K562 (cell line): ENCODE measurements at places on chromosomes 12 and 14.

DNA sequence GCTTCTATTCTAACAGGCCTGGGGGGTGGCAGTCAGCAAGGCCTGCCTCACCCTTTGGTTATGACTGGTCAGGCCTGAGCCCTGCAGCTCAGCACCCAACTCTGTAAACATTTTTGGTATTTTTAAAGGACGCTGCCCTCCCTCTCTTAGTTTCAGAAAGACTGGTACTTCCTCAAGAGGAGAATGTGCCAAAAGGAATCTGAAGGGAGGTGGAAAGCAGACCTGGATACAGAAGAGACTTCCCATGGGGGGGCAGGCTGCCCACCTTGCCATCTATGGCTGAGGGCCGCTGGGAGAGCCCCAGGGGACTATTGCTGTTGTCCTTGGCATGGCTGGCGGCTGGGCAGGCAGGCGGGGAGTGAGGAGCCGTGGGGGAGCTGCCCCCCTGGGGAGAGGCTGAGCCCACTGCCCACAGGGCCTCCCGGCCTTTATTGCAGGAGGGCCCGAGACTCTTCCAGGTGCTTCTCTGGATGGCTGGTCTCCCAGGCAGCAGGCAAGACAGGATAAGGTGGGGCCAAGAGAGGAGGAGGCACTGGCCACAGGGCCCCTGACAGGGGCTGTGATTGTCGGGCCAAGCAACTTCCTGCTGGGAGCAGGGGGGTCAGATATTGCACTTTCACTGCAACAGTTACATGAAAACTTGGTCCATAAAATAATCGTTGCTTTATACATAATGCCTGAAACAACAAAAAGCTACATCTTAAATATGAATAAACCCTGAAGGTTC, 3.5 kb downstream of the ARL6IP4 start:
- H3K27ac ChIP-seq = peak overlapping the region; percentile 67; the same call in 2 of the 3 replicates
- peaks cover 36% of the 10 kb centered on the region for H3K36me3 ChIP-seq
- no peaks in the 10 kb centered on the region for H3K27me3 ChIP-seq
- peak; percentile 50 for DNase-seq
- no peak overlapping the region for H3K4me3 ChIP-seq

GRCh38 chr12:39145175-39145999, 240.0 kb upstream of the CPNE8 start:
- no peaks in the 10 kb centered on the region for H3K36me3 ChIP-seq
- DNase-seq = no peak
- no peak overlapping the region for H3K27ac ChIP-seq
- no peaks in the 10 kb centered on the region for H3K27me3 ChIP-seq
- H3K4me3 ChIP-seq = no peak overlapping the region
- H3K4me1 ChIP-seq = peaks cover 7% of the 10 kb centered on the region; the same call in 1 of the 2 replicates

DNA sequence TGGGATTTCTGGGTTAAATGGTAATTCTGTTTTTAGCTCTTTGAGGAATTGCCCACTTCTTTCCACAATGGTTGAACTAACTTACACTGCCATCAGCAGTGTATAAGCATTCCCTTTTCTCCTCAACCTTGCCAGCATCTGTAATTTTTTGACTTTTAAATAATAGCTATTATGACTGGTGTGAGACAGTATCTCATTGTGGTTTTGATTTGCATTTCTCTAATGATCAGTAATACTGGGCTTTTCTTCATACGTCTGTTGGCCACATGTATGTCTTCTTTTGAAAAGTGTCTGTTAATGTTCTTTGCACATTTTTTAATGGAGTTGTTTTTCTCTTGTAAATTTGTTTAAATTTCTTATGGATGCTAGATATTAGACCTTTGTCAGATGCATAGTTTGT, 323.7 kb downstream of the CCDC91 start:
- no peaks in the 10 kb centered on the region for H3K36me3 ChIP-seq
- H3K27ac ChIP-seq = no peak overlapping the region
- no peaks in the 10 kb centered on the region for H3K27me3 ChIP-seq
- H3K4me1 ChIP-seq = no peaks in the 10 kb centered on the region

DNA sequence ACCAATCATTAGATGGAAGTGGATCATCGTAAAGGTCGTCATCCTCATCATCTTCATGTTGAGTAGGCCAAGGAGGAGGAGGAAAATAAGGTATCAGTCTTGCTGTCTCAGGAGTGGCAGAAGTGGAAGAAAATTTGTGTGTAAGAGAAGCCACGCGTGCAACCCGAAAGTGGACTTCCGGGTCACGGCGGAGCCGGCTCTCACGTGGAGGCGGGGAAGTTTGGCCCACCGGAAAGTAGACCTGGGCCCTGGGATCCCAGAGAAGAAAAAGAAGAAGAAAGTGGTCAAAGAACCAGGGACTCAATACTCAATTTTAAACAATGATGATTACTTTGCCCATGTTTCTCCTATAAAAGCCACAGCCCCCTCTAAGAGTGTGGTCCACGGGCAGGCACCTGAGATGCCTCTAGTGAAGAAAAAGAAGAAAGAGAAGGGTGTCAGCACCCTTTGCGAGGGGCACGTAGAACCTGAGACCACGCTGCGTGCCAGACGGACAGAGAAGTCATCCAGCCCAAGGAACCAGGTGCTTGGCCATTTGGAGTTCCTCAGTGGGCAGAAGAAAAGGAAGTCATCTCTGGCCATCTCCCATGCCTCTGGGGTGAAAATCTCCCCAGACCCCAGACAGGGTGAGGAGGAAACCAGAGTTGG, 365.8 kb downstream of the BCAT1 start:
- H3K4me3 ChIP-seq = no peak overlapping the region
- no peaks in the 10 kb centered on the region for H3K36me3 ChIP-seq
- DNase-seq = no peak

DNA sequence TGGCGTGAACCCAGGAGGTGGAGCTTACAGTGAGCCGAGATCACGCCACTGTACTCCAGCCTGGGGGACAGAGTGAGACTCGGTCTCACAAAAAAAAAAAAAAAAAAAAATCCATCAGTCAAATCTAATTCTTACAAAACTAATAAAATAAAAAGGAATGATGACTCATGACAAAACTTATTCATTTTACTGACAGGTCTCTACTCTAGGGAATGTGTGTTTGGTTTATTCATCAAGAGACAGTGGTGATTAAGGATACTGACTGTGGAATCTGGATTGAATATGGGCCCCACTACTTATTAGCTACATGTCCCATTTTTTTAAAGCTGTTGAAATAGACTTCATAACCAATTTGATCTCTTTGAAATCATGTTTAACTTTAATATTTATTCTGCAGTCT, 29.3 kb upstream of the GAS2L3 start:
- no peaks in the 10 kb centered on the region for H3K27me3 ChIP-seq
- no peaks in the 10 kb centered on the region for H3K36me3 ChIP-seq
- H3K4me1 ChIP-seq = no peaks in the 10 kb centered on the region
- DNase-seq = no peak
- no peak overlapping the region for H3K4me3 ChIP-seq

- DNase-seq = no peak
- H3K27ac ChIP-seq = no peak overlapping the region
- H3K27me3 ChIP-seq = no peaks in the 10 kb centered on the region
- H3K36me3 ChIP-seq = no peaks in the 10 kb centered on the region
These were observed 233.0 kb downstream of the LRFN5 start for GRCh38 chr14:41839661-41840060.

DNA sequence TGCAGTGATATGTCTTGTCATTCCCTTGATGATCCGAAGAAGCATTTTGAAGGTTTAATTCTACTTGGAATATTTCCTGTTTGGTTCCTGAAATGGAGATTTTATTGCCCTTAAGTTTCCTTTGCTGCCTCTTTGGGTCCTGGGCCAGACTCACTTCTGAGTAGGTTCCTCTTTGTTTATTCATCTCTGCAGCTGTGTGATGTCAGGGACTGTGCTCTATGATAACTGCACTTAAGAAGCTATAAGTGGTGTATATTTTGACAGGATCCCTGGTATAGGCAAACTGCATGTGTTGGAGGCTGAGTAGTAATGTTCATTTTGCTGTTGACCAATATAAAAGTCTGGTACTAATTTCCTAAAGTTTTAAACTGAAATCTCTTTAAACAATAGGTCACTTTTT, at the start of gene KLRC4:
Gene KLRC4 (minus strand): TSS at position 366 of the 400 bp plus-strand sequence. CDS start 182 bp downstream, at position 184.
- peaks cover 3% of the 10 kb centered on the region; the same call in 1 of the 2 replicates for H3K4me1 ChIP-seq
- H3K36me3 ChIP-seq = no peaks in the 10 kb centered on the region
- no peak within 1 kb of the TSS for H3K27ac ChIP-seq
- peak; percentile 6 for DNase-seq

GRCh38 chr12:124512667-124513296, 54.6 kb downstream of the NCOR2 start:
- no peaks in the 10 kb centered on the region for H3K27me3 ChIP-seq
- peaks cover 14% of the 10 kb centered on the region; the same call in 2 of the 3 replicates for H3K36me3 ChIP-seq
- peak overlapping the region; percentile 6; the same call in 1 of the 2 replicates for H3K4me3 ChIP-seq
- H3K27ac ChIP-seq = peak overlapping the region; percentile 70
- peak; percentile 81 for DNase-seq

DNA sequence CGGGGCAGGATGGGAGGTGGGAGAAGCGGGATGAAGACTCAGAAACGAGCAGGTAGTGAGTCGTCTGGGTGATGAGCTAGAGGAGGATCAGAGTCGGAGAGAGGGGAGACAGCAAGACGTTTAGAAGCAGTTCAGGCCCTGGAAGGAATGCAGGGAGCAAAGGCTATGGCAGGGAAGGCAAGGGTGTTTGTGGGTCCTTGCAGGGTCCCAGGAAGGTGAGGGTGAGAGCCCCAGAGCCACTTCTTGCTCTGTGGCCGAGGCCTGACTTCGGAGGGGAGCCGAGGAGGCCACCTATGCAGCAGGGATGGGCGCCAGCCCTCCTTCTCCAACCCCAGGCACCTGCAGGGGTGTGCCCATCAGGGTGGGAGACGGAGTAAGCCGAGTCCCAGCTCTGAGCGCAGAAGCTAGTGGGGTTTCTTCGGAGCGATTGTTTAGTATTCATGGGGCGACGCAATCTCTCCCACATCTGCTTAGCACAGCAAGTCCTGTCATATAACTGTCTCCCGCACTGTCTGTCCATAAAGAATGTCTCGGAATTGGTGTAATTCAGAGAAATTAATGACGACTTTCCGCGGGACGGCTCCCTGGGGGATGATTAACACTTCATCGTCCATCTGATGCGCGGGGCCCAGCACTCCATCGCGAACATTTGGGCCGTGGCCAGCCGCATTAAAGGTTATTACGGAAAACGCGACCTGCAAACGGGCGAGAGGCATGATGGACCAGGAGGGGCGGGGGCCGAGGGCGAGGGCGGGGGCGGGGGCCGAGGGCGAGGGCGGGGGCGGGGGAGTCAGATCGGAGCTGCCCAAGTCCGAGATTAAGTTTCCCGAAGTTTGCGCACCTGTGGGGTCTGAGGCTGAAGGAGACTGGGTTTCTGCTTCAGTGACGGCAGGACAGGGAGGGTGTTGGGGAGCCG, 12.2 kb upstream of the CALCOCO1 start:
- peaks cover 15% of the 10 kb centered on the region for H3K4me1 ChIP-seq
- H3K4me3 ChIP-seq = no peak overlapping the region
- H3K27ac ChIP-seq = no peak overlapping the region
- no peaks in the 10 kb centered on the region for H3K36me3 ChIP-seq
- no peak for DNase-seq

- H3K4me1 ChIP-seq = no peaks in the 10 kb centered on the region
- no peak for DNase-seq
- H3K4me3 ChIP-seq = no peak overlapping the region
- H3K27me3 ChIP-seq = no peaks in the 10 kb centered on the region
These were observed 22.1 kb downstream of the DACT1 start for GRCh38 chr14:58659846-58660245.

- peaks cover 19% of the 10 kb centered on the region for H3K4me1 ChIP-seq
- H3K4me3 ChIP-seq = no peak overlapping the region
- peaks cover 73% of the 10 kb centered on the region for H3K36me3 ChIP-seq
- DNase-seq = no peak
- no peak overlapping the region for H3K27ac ChIP-seq
- no peaks in the 10 kb centered on the region for H3K27me3 ChIP-seq
These were observed 3.8 kb downstream of the SRSF9 start for GRCh38 chr12:120465756-120466155.

DNA sequence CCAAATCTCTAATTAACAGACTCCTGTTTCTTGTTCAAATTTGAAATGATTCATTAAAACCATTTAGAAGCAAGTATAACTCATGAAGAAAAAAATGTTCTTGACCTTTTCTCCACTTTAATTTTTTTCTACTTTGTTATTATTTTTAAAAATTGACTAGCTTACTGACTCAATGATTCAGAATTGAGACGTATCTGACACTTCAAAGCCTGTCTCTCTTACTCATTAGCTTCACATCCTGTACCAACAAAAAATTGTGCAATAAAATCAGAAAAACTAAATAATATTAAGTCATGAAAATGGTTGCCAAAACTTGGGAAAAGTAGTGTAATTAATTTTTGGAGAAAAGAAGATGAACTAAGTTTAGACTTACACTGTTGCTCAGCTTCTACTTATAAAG, 331.2 kb downstream of the SLC16A7 start:
- no peak overlapping the region for H3K27ac ChIP-seq
- no peak for DNase-seq
- no peak overlapping the region for H3K4me3 ChIP-seq
- H3K36me3 ChIP-seq = no peaks in the 10 kb centered on the region
- H3K27me3 ChIP-seq = no peaks in the 10 kb centered on the region
- no peaks in the 10 kb centered on the region for H3K4me1 ChIP-seq

- DNase-seq = peak; percentile 83
- no peaks in the 10 kb centered on the region for H3K4me1 ChIP-seq
- no peak overlapping the region for H3K4me3 ChIP-seq
- H3K27me3 ChIP-seq = no peaks in the 10 kb centered on the region
These were observed 67.2 kb downstream of the BTG1 start for GRCh38 chr12:92078167-92079053.

GRCh38 chr12:101116911-101117310, 93.1 kb downstream of the SLC5A8 start:
- DNase-seq = no peak
- H3K36me3 ChIP-seq = no peaks in the 10 kb centered on the region
- no peak overlapping the region for H3K4me3 ChIP-seq
- H3K4me1 ChIP-seq = no peaks in the 10 kb centered on the region

DNA sequence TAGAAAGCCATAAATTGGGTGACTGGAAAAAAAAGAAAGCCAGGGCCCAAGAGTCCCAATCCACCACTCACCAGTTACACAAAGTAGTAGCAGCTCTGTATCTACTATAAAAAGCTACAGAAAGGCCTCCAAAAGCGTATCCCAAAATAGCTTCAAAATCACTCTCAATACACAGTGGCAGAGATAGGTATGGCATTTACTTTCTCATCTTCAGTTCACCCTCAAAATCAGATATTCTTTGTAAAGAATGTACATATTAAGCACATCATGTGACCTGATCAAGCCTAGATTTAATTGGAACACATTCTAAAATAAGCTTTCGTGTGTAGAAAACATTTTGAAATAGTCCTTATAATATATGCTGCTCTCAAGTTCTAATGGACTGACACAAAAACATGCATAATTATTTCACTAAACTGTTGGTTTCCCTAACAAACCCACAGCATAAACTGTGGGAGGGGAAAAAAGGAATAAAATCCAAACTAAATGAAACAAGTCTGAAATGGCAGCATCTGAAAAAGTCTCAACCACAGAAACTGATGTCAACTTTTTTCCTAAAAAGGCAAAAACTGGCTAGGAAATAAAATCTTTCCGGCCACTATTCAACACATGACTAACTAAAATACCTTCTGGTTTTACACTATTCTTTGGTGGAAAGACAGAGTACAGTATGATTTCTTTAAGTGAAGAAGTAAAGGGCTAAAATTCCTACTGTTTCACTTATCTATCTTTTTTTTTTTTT, 25.9 kb downstream of the UBE2N start:
- H3K27ac ChIP-seq = no peak overlapping the region
- H3K4me3 ChIP-seq = no peak overlapping the region
- no peaks in the 10 kb centered on the region; the same call in 2 of the 3 replicates for H3K4me1 ChIP-seq
- no peak for DNase-seq
- H3K36me3 ChIP-seq = peaks cover 16% of the 10 kb centered on the region; the same call in 2 of the 3 replicates

- H3K36me3 ChIP-seq = no peaks in the 10 kb centered on the region
- no peaks in the 10 kb centered on the region for H3K27me3 ChIP-seq
- H3K27ac ChIP-seq = no peak overlapping the region
- peaks cover 3% of the 10 kb centered on the region; the same call in 1 of the 3 replicates for H3K4me1 ChIP-seq
- no peak overlapping the region for H3K4me3 ChIP-seq
These were observed 186.6 kb downstream of the PHLDA1 start for GRCh38 chr12:75844985-75845384.
